ENCODE measurements at places on chromosomes 4 and X.

GRCh38 chr4:123741906-123742305 is 345.3 kb downstream of the SPRY1 start:
- no peak for DNase-seq

DNA sequence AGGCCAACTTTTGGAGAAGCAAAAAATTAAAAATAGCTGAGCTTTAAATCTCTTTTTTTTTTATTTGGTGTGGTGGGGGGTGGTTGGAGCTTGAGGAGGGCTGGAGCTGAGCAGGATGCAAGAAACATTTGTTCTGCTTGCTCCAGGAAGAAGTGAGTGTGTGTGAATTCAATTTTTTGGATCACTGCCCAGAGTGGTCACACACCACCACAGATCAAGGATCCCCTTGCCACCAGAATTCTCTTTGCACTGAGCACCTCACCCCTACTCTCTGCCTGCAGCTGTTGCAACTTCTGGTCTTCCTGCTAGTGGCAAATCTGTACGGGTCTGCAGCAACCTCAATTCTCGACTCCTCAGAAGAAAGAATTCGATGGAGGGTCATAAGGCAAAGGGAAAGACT is 19.9 kb upstream of the PLP1 start:
- no peak for DNase-seq

GRCh38 chr4:26088433-26088928 is 174.5 kb downstream of the SMIM20 start:
- no peak for DNase-seq

DNA sequence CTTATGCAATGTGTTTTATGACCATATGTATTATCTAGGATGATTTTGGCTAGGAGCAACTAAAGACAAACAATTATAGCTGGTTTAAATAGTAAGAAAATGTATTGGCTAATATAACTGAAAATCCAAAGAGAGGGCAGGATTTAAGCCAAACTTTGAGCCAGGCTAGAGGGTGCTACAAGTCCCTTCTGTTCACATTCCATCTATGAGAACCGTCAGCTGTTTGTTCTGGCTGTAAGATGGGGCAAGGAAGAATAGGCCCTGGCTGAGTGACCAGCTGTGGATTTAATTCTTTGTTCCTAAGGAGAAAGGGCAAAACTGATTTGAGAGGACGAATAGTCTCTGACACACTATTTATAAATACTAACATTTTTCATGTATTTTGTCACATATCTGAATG is 79.2 kb upstream of the UGT8 start:
- DNase-seq: no peak

DNA sequence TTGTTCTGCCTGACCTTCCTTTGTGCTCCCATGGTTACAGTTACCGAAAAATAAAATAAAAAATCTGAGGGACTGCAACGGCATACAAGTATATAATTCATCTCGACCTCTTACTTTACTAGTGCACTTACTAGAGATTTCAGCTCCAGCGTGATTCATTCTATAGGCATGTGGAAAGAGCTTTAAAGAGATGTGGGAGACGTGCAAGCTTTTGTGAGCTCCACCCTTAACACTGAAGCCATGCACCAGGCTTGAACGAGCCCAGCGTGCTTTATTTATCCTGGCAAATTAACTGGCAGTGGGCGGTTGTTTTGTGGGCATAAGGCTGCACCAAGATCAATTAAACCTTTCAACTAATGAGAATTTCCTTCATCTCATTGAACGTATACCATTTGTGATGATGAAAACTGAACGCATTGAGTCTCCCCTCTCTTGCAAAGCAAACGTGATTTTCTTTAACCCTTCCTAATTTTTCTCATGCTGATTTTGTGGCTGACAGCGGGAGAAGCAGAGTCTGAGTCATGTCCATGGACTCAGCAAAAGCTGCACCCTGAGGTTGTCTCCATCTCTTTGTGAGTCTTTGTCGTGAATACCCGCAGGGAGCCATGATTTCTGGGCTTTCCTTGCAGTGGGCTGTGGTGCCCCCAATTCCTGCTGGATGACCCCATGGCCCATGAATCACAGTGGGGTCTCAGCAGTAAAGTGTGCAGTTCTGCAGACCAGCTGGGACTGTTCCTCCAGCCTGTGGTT is 60.1 kb downstream of the MXRA5 start:
- DNase-seq: no peak

DNA sequence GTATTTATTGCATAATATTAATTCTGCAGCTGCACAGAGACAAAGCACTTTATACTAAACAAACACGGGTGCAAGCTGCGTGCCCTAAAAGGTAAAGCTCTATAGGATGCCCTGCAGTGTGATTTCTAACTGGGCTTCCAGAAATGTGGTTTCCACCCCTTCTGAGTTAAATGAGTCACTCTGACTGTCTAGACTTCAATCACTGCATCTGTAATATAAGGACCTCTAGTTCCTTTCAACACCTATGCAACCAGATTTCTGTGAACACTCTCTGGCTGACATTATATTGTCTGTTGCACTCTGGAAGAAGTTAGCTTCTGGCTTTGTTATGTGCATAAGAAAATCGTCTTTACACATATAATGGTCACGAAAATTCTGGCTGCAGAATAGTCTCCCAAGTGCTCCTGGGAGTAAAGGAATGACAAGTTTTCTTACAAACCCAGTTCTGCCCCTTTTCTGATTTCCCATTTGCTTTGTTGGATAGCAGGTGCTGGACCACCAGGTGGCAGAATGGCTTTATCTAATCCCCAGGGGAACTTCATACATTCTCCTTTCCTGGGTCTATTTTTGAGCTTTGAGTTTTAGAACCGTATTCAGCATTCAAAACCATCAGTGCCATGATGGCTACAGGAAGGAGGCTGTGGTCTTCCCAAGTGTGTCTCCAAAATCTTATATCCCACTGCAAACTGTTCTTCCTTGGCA is 842.2 kb downstream of the STIM2 start:
- peak; percentile 2 for DNase-seq

DNA sequence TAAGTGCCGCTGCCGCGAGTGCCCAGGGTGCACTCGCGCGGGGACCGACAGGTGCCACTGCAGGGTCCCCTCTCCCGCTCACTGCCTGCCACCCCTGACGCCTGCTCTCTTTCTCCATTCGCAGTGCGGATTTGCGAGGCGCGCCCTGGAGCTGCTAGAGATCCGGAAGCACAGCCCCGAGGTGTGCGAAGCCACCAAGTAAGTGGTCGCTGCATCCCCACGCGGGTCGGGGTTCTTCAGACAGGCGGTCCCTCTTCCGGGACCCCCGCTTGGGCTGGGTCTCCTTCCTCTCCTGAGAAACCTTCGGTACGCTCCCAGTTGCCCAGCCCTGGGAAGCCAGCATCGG is 547 bp downstream of the GUCY1A1 start:
- DNase-seq: no peak

DNA sequence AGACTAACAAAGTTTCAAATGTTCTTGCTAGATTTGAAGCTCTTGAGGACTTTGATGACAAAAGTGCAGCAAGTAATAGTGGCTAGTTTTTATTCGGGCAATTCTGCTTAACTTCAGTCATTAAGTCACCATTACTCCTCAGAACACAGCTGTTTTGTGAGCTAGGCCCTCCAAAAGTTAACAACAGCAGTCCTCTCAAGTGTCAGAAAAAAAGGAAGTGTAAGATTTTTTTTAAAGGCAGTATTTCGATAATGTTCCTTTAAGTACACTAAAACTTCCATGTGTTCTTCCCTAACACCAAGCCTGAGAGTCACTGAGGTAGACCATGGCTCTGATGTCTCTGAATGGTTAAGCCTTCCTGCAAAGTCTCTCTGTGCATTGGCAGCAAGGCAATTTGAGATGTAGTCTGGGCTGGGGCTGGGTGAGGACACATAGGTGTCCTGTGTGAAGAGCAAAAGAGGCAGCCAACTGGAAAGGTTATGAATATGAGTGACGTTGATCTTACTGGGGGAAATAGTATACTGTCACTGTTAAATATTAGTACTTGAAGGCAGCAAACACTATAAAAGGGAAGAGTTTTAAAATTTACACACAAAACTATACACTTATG is 174.0 kb upstream of the MAP3K15 start:
- DNase-seq: no peak
